ENCODE measurements at places on chromosomes 7 and 10. TPM values are rescaled to one million over a fixed set of nuclear protein-coding genes. Genes with fewer than 3 reads are reported as not detected.

DNA sequence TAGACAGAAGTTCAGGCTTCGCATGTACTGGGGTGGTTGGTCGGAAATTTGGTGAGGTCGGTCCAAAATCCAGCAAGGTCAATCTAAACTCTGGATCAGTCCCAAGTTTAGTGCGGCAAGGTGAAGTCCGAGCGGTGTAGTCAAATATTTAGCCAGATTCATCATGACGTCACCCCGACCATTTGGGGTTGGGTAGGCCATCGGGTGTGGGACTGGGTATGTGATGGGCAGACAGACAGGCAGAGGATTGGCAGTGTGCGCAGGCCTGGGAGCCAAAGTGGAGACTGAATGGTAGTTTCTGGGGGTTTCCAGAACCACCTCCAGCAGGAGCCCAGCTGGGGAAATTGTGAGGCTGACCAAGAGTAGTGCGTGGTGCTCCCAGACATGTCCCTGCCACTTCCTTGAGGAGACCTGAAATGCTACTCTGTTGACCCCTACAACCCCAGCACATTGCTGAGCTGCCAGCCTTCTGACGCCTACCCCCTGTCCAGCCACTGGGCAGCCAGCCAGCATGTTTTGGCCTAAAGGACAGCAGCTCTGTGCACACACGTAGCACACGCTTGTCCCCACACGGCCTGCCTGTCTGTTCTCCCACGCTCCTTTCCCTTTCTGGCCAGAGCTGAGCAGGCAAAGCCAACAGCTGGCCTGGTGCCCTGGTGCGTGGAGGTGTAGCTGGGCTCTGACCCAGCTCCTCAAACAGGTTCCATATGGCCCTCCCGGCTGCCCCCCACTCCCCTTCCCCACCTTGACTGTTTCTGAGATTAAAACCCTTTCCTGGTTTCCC, 55.9 kb downstream of the FAM241B start:
- no peak for ATAC-seq

Gene ADCK2
- total RNA-seq = 16.6 TPM

- ATAC-seq = peak; percentile 78
Observed at GRCh38 chr10:71396084-71396710, 523 bp upstream of the CDH23 start.

GRCh38 chr10:55212051-55212450, 411.0 kb upstream of the PCDH15 start:
- ATAC-seq = no peak

DNA sequence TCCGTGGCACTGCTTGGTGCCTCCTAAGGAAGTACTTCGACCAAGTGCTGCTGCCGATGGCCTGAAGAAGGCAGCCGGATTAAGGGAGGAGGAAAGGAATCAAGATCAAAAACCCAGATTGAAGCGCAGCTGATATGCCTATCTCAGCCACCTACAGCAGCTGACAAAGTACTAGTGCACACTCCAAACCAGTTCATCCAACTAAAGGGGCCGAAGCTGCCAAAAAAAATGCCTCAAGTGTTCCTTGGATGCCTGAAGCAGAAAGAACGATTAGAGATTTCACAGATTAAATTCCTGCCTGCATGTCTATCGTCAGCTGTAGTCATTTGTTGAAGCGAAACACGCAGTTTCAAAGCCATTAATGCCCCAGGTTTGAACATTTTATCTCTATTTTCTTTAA, 65.7 kb downstream of the TNRC18 start:
- ATAC-seq = no peak

Gene EVX1
- not detected for total RNA-seq

Gene NEUROD6
- not detected for total RNA-seq

GRCh38 chr7:28999895-29000716, 42.0 kb upstream of the TRIL start:
- ATAC-seq = no peak

GRCh38 chr7:30391806-30392205, 86.8 kb downstream of the NOD1 start:
- no peak for ATAC-seq

DNA sequence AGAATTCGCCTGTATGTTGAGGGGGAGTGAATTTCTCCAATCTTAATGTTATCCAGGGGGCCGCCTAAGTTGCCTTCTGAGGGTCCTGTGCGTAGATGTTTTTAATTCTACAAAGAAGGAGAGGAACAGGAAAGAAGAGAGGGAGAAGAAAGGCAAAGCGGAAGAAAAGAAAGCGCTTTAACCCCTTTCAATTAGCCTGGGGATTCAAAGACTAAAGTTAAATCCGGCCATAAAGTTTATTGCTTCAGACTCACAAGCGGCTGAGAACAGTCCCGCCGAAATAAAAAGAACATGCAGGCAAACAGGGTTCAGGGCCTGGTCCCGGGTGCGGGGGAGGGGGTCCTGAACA, 4.5 kb downstream of the HOXA5 start:
- ATAC-seq = no peak

- ATAC-seq = no peak
Observed at GRCh38 chr7:96236198-96237039, 85.5 kb downstream of the SLC25A13 start.

Gene ELMO1
- 77.4 TPM for total RNA-seq

- ATAC-seq = no peak
Observed at GRCh38 chr10:121983852-121984251, 5.1 kb upstream of the TACC2 start.

DNA sequence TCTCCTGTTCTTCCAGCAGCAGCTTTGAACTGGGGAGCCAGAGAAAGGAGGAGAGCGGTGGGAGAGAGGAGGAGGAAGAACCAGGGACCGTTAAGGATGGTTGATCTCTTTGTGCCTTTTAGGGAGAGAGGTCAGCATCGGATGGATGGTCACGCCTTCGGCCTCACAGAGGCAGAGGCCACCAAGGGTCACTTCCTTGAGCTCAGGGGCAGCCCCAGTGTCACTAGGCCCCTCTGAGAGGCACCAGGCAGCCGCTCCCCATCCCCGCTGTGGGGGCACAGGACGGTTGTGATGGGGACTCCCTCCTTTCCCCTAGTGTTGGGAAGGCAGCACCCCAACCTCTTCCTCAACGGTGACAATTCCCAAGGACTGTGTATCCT, 121.4 kb downstream of the DNAJB6 start:
- ATAC-seq = no peak

DNA sequence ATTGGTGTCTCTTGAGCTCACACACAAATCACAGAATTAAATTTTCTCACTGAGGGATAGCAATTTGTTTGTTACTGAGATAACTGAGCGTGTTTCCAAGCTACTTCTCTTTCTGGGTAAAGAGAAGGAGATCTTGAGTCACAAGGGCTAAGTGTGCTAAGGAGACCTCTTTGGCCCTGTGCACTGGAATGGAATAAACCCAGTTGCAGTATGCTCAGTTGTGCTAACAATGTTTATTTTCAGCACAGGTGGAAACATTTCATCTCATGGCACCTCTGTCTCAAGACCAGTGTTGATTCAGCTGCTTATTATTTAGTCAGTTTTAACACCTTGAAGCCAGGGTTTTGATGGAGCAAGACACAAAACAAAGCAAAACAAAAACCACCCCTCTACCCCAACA, 22.5 kb upstream of the UBE2H start:
- no peak for ATAC-seq

DNA sequence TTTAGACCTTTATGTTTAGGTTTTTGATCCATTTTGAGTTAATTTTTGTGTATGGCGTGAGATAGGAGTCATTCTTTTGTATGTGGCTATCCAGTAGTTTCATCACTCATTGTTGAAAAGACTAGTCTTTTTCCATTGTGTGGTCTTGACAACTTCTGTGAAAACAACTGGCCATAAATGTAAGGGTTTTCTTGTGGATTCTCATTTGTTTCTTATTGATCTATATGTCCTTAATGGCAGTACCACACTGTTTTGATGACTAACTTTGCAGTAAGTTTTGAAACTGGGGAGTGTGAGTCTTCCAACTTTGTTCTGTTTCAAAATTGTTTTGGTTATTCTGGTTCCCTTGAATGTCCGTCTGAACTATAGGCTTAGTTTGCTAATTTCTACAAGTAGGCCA, 16.3 kb downstream of the SEPTIN7 start:
- peak; percentile 62 for ATAC-seq

Gene IQUB
- not detected for total RNA-seq

DNA sequence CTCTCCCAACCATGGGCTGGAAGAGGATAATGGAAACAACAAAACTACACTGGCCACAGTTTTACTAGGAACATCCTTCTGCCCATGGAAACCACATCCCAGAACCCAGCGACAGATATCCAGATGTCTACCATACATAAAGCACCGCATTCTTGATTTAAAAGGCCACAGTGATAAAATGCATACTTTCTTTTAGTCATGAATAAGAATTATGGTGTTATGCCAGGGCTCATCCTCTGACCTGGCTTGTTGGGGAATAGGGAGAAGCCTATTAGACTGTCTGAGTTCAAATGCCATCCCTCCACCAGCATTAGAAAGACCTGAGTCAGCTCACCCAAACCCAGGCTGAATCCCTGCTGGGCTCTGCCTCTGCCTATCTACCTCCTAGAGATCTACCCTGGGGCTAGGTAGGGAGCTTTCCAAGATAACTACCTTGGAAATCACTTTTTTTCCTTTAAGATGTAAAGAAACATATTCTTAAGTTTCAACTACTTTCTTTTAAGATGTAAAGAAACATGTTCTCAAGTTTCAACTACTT, 5.2 kb downstream of the ABCA13 start:
- ATAC-seq = no peak

- ATAC-seq = no peak
Observed at GRCh38 chr10:26950934-26951333, 90.2 kb upstream of the ABI1 start.

Gene CDHR1
- total RNA-seq = 0.11 TPM

DNA sequence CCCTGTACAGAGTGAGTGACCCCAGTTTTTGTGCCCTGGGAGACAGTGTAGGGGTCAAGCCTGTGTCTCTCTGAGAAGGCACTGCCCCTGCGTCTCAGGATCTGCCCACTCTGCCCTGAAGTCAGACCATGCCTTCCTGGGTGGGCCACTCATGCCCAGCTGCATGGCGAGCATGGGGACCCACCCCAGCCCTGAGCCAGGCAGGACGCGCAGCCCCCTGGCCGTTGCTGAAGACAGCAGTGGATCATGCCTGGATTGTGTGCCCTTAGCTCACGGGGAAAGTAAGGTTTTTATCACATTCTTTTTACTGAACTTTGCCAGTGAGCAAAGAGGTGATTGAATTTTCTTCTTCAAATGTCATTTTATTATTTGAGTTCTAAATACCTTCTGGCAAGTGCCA, 66.2 kb downstream of the WDR37 start:
- ATAC-seq = no peak

GRCh38 chr10:61411706-61412105, 41.5 kb downstream of the TMEM26 start:
- ATAC-seq = no peak

GRCh38 chr7:71511361-71511807, 379.4 kb downstream of the GALNT17 start:
- no peak for ATAC-seq

GRCh38 chr7:98619450-98620321, 2.6 kb downstream of the NPTX2 start:
- ATAC-seq = no peak

Gene CTAGE4
- 1.1 TPM for total RNA-seq

- ATAC-seq = no peak
Observed at GRCh38 chr10:91127341-91128082, 93.0 kb upstream of the PCGF5 start.

Gene CPVL
- not detected for total RNA-seq

Gene OPN1SW
- total RNA-seq = not detected

GRCh38 chr10:111650088-111650487, 533.5 kb downstream of the GPAM start:
- no peak for ATAC-seq

Gene DTX2
- total RNA-seq = 26.4 TPM

GRCh38 chr7:130708766-130709165, 22.4 kb upstream of the TSGA13 start:
- ATAC-seq = no peak

GRCh38 chr7:28551331-28551730, 139.0 kb downstream of the CREB5 start:
- ATAC-seq = no peak

GRCh38 chr7:101688183-101688831, 59.2 kb upstream of the MYL10 start:
- peak; percentile 90 for ATAC-seq

DNA sequence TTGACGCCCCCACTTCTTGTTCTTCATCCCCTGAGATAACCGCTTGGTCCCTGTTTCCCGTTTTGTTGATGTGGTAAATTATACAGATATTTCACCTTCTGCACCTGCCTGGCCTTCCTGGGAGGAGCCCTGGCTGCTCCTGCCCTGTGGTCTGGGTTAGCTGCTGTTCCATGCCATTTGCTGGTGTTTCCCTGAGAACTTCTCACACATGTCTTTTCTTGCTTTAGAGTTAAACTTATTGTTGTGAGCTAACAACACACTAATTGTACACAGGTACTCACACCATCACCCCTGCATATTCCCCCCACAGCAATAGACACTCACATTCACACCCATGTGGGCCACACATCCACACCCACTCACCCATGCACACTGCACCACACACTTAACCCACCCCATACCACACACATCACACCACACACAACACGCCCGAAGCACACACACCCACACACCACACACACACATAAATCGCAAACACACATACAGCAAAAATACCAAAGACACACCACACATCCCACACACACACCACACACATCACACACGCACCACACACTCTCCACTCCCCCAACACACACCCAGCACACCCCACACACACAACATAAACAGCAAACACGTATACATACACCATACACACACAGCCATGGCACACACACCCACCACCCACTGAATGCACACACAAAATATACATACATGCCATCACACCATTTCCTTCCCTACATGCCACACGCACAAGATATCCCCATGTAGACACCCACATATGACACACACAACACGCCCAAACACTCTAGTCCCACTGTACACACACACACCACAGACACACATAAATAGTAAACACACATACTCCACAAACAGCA, 19.4 kb upstream of the ANTXRL start:
- no peak for ATAC-seq

Gene SPDYE5
- total RNA-seq = 0.24 TPM

GRCh38 chr7:95718577-95719410, 53.6 kb upstream of the DYNC1I1 start:
- no peak for ATAC-seq

Gene NPVF
- not detected for total RNA-seq

Gene LRIT2
- total RNA-seq = not detected

DNA sequence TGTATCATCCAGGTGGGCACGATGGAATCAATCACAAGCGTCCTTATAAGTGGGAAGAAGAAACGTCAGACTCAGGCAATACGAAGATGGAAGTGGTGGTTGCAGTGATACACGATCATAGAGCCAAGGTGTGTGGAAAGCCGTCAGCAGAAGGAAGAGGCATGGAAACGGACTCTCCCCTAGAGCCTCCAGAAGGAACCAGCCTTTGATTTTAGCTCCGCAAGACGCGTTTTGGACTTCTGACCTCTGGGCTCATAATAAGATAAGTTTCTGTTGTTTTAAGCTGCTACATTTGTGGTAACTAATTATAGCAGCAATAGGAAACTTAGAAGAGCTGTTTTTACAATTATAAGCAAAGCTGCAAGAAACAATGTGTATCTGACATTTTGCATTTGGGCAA, 14.8 kb downstream of the FANK1 start:
- no peak for ATAC-seq

Gene DMTF1
- 90.4 TPM for total RNA-seq

Gene CALHM1
- total RNA-seq = 0.11 TPM

Gene ASB10
- not detected for total RNA-seq

- no peak for ATAC-seq
Observed at GRCh38 chr7:84009051-84009450, 185.5 kb downstream of the SEMA3A start.

Measured in activated T-helper 17 cell treated with anti-CD3 and anti-CD28 coated beads, Interleukin-2, amount 50 U/mL, for 72 hours (primary cell).